ENCODE measurements at places on chromosomes 7 and 10.

- no peaks in the 10 kb centered on the region for H3K4me1 ChIP-seq
- no peak for DNase-seq
- no peaks in the 10 kb centered on the region for H3K36me3 ChIP-seq
- peak overlapping the region; percentile 55 for H3K27ac ChIP-seq
Measured at GRCh38 chr7:30789334-30789711, 18.1 kb downstream of the MINDY4 start.

DNA sequence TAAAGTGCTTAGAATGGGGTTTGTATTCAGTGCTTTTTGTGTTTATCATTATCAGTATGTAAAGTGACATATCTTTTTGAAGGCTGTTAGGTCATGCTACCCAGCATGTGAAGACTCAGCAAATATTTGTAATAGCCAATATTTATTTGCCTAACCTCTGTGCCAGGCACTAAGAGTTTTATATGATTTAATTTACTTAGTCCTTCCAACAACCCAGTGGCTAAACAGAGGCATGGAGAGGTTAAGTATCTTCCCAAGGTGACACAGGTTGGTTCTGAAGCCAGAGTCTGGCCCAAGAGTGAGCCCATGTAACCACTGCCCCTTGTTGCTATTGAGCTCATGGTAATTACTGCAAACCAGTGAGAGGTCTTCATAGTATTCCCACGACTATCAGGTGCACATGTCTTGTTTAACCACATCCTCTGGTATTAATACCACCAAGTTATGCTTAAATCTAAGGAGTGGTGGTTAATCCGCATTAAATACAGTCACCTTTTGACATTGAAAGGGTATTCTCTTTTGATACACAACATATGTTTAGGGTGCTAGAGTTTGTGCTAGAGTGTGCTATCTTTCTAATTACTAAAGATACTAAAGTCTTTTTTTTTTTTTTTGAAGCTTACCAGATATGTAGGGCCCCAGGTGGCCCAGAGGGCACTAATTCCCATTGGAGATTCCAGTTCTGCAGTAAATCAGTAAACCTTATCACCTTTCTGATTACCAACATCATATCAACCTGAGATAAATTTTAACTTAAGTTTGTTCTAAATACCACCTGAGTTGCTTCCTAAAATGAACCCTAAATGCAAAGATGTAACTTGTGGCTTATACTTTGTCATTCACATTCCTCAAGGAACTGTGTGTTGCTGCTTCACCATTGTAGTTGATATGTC is 2.9 kb downstream of the ADD3 start:
- H3K4me3 ChIP-seq: no peak overlapping the region
- H3K27ac ChIP-seq: peak overlapping the region; percentile 2
- H3K36me3 ChIP-seq: no peaks in the 10 kb centered on the region

DNA sequence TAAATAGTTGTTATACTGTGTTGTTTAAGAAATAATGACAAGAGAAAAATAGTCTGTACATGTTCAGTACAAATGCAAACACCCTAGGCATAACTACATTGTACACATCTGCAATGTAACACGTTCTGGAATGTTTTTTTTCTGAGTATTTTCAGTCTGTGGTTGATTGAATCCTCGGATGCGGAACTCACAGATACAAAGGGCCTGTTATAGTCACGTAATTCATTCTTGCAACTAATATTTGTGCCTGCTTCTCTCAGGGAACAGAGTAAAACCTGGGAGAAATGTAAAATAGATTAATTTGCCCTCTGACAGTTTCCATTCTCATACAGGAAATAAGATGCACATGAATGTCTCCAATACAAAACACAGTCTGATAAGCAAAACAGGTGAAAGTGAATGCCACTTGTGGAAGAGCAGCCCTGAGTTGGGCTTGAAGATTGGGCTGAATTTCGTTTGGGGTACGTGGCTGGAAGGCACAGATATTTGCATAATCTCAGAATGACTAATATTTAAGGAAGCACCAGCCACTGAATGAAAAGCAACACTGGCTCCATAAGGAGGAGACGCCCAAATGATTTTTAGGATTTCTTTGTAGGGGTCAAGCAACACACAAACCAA is 19.1 kb downstream of the DENND2A start:
- no peak overlapping the region for H3K4me3 ChIP-seq
- H3K27ac ChIP-seq: peak overlapping the region; percentile 33
- no peaks in the 10 kb centered on the region for H3K4me1 ChIP-seq
- no peaks in the 10 kb centered on the region for H3K36me3 ChIP-seq
- H3K27me3 ChIP-seq: no peaks in the 10 kb centered on the region

- peak overlapping the region; percentile 16 for H3K27ac ChIP-seq
- no peak for DNase-seq
- H3K27me3 ChIP-seq: no peaks in the 10 kb centered on the region
- H3K4me3 ChIP-seq: no peak overlapping the region
Measured at GRCh38 chr10:29389935-29390334, 101.1 kb downstream of the LYZL1 start.

- no peak overlapping the region for H3K27ac ChIP-seq
- no peak overlapping the region for H3K4me3 ChIP-seq
- no peak for DNase-seq
- H3K27me3 ChIP-seq: no peaks in the 10 kb centered on the region
Measured at GRCh38 chr10:129390147-129390546, 76.9 kb upstream of the MGMT start.

GRCh38 chr7:100166970-100167911 is 1.2 kb downstream of the GAL3ST4 start:
- peak overlapping the region; percentile 80 for H3K27ac ChIP-seq
- H3K4me1 ChIP-seq: peaks cover 36% of the 10 kb centered on the region
- peak overlapping the region; percentile 48 for H3K4me3 ChIP-seq
- DNase-seq: peak; percentile 48
- peaks cover 19% of the 10 kb centered on the region for H3K27me3 ChIP-seq
- no peaks in the 10 kb centered on the region for H3K36me3 ChIP-seq

DNA sequence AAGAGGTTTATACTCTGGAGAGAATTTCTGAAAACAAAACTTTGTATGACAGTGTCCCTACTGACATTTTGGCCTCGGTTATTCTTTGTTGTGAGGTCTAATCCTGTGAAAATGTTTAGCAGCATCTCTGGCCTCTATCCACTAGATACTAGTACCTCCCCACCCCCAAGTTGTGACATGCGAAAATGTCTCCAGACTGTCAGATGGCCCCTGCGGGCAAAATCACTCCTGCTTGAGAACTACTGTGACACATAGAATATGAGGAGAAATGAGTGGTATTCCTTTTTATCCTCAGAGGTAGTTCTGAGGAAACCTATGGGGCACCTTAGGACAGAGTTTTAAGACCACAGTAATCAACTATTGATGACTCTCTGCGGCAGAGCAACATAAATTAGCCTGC is 315.3 kb upstream of the HGF start:
- no peak for DNase-seq
- H3K36me3 ChIP-seq: no peaks in the 10 kb centered on the region
- H3K27me3 ChIP-seq: no peaks in the 10 kb centered on the region
- H3K4me1 ChIP-seq: peaks cover 12% of the 10 kb centered on the region
- H3K27ac ChIP-seq: no peak overlapping the region

- H3K4me3 ChIP-seq: no peak overlapping the region
- H3K27me3 ChIP-seq: no peaks in the 10 kb centered on the region
- DNase-seq: no peak
- H3K4me1 ChIP-seq: no peaks in the 10 kb centered on the region
Measured at GRCh38 chr10:53412651-53413050, 640.1 kb upstream of the MBL2 start.

DNA sequence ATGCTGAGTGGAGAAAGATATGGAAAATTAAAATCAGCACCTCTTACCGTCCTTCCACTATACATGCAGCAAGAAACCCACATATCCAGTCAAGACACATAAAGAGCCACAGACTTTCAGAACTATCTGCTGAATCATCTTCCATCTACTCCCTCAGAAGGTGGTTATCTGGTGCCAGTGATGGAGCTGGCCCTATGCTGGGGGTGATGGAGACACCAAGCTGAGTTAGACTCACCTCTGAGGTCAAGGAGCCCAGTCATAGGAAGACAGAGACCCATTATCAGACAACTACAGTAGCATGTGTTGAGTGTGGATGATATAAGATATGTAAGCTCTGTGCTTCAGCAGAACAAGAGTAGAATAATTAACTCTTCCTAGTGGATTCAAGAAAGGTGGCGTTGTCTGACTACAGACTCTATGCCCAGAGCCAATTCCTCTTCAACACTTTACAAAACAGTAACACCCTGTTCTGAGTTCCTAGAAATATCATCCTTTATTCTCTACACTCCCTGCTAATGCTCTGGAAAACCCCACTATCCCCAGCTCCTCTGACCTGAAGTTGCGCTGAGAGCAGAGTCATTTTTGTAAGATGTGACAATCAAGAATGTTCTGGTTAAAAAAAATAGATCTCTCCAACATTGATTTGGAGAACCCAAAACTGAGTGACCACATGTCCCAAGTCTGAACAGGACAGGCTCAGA is 14.3 kb downstream of the CYP3A5 start:
- no peak overlapping the region for H3K4me3 ChIP-seq
- no peaks in the 10 kb centered on the region for H3K27me3 ChIP-seq
- no peak for DNase-seq

DNA sequence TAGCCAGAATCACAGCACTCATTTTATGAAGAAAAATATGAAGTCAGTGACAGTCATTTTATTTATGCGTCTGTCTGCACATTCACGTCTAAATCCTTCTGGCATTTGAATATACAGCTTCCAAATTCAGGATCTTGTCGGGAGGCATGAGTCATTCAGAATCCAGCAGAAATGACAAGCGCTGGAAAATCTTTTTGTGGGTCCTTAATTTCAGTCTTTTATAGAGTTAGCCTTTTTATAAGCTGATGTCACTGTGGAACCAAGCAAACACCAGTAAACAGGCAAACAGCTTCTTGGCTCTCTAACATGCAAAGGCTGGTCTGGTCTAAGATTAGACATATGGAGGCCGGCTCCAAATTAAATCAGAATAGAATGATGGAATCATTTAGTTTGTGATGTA is 388.2 kb upstream of the TEX47 start:
- H3K4me1 ChIP-seq: no peaks in the 10 kb centered on the region
- no peaks in the 10 kb centered on the region for H3K36me3 ChIP-seq
- DNase-seq: no peak
- H3K27ac ChIP-seq: no peak overlapping the region

GRCh38 chr7:106626376-106627164 is 34.4 kb downstream of the CCDC71L start:
- no peak for DNase-seq
- no peaks in the 10 kb centered on the region for H3K27me3 ChIP-seq
- H3K27ac ChIP-seq: no peak overlapping the region
- H3K4me3 ChIP-seq: no peak overlapping the region
- no peaks in the 10 kb centered on the region for H3K36me3 ChIP-seq

DNA sequence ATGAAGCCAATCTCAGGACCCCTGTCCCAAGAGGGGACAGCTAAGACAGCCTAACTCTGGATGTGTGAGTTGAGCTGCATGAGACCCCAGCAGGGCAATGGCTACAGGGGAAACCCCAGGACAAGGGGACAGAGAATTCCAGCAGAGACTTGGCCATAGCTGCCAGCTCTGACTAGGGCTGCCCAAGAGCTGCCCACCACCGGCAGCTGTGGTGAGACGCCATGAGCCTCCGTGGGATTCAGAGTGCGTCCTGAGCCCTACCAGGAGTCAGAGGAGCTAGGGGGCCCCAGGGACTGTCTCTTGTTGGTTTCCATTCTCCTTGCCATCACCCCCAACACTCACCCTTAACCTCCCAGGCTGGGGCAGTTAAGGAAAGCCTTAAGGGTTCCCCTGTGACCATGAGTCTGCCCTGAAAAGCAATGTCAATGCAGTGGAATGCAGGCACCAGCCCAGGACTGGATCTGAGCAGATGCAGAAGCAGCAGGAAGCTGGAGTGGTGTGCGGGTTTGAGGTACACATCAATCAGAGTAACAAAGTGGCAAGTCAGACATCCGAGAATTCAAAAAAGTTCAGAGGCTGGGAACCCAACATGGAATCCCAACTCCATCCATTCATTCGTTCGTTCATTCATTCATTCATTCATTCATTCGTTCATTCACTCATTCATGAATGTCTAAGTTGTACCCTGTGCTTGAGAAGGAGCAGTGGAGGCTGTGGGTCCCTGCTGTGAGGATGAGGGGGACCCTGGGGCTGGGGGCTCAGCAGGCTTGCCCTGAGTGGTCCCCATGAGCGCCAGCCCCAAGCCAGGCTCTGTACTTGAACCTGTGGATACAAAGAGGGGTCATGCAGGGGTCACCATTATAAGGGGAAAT is 52.9 kb downstream of the C10orf120 start:
- H3K36me3 ChIP-seq: no peaks in the 10 kb centered on the region
- H3K27me3 ChIP-seq: no peaks in the 10 kb centered on the region
- no peak overlapping the region for H3K4me3 ChIP-seq
- no peaks in the 10 kb centered on the region for H3K4me1 ChIP-seq
- no peak overlapping the region for H3K27ac ChIP-seq

DNA sequence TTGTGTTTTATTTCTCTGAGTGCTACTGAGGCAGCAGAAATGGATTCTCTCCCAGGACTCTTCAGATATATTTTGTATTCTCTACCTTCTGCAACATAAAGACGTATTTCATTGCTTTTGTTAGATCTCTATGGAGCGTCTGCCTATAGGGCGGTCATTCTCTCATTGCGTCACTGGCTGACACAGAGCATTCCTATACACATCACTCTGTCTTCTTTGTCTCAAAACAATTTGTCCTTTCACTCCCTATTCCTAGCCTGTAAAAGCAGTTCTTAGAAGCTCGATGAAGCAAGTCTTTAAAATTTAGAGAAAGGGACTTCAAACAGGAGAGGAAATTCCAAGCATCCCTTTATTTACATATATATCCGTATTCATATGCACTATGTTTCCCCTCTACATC is 120.6 kb downstream of the CPED1 start:
- no peaks in the 10 kb centered on the region for H3K36me3 ChIP-seq
- DNase-seq: no peak
- no peaks in the 10 kb centered on the region for H3K27me3 ChIP-seq
- no peak overlapping the region for H3K4me3 ChIP-seq
- no peaks in the 10 kb centered on the region for H3K4me1 ChIP-seq

DNA sequence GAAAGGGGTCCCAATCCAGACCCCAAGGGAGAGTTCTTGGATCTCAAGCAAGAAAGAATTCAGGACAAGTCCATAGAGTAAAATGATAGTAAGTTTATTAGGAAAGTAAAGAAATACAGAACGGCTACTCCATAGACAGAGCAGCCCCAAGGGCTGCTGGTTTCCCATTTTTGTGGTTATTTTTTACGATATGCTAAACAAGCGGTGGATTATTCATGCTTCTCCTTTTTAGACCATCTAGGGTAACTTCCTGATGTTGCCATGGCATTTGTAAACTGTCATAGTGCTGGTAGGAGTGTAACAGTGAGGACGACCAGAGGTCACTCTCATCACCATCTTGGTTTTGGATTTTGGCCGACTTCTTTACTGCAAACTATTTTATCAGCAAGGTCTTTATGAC is 1033.4 kb downstream of the SORCS3 start:
- no peak overlapping the region for H3K4me3 ChIP-seq
- no peaks in the 10 kb centered on the region for H3K36me3 ChIP-seq
- H3K27me3 ChIP-seq: no peaks in the 10 kb centered on the region
- H3K27ac ChIP-seq: no peak overlapping the region
- no peaks in the 10 kb centered on the region for H3K4me1 ChIP-seq

GRCh38 chr10:59175538-59176240 is 754 bp upstream of the PHYHIPL start:
- H3K4me1 ChIP-seq: peaks cover 18% of the 10 kb centered on the region
- DNase-seq: no peak
- H3K36me3 ChIP-seq: no peaks in the 10 kb centered on the region
- H3K27ac ChIP-seq: no peak overlapping the region
- peaks cover 47% of the 10 kb centered on the region for H3K27me3 ChIP-seq

- H3K27me3 ChIP-seq: no peaks in the 10 kb centered on the region
- H3K36me3 ChIP-seq: no peaks in the 10 kb centered on the region
- H3K27ac ChIP-seq: no peak overlapping the region
Measured at GRCh38 chr7:159107161-159107892, 37.3 kb downstream of the VIPR2 start.

- no peaks in the 10 kb centered on the region for H3K27me3 ChIP-seq
- peaks cover 8% of the 10 kb centered on the region for H3K4me1 ChIP-seq
- no peak overlapping the region for H3K27ac ChIP-seq
- no peak for DNase-seq
- no peak overlapping the region for H3K4me3 ChIP-seq
Measured at GRCh38 chr10:22992621-22993020, 64.8 kb downstream of the ARMC3 start.

All from sigmoid colon (tissue), 7 donors.